ENCODE measurements at places on chromosomes 2 and 18.

GRCh38 chr2:128494307-128494639 lies 175.6 kb upstream of the HS6ST1 start:
- no peak for DNase-seq

DNA sequence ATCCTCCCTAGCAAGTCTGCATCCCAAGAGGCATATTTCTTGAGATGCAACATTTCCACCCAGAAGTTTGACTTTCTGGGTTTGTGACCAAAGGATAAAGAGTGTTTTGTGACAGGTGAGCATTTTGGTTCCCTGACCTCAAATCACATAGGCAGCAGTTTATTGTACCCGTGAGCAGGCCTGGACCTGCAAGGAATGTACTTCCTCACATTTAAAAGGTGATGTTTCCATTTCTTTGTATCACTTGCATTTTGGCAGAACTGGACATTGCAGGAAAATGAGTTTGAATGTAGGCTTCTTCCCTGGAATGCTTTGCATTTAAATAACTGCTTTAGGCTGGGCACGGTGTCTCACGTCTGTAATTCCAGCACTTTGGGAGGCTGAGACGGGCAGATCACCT lies 160.7 kb downstream of the ALPK2 start:
- no peak for DNase-seq

DNA sequence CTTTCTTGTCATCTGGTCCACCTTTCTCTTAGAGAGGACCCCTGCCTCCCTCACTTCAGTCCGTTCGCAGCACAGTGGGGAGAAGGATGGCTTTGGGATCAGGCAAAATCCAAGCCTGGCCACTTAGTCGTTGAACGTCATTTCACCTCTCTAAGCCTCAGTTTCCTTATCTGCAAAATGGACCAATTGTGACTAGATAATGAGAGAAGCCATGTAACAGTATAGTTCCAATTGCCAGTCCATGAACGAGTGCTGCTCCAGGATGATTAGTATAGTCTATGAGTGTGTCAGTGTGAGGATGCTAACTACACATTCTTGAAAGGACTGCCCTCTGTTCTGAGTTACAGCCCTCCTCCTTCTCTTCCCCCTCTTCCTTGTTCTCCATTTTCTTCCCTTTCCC lies 1.1 kb downstream of the INHA start:
- no peak for DNase-seq

DNA sequence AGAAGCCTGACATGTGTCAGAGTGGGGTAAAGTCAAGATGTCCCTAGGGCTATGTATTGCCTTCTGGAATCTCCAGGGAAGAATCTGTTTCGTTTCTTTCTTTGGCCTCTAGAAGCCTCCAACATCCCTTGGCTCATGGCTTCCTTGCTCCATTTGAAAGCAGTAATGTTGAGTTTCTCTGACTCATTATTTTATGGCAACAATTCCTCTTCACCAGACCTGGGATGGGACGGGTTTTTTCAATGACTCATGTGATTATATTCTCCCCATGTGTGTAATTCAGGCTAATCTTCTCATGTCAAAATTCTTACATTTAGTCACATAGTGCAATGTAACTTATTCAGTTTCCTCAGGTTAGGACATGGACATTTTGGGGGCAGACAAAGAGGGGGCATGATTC lies 1038.6 kb downstream of the CBLN2 start:
- DNase-seq, result no peak

GRCh38 chr18:51907687-51908597 lies 432.1 kb upstream of the DCC start:
- DNase-seq, result no peak

- DNase-seq, result no peak
Observed at GRCh38 chr2:26011609-26011989, 22.3 kb upstream of the RAB10 start.

GRCh38 chr2:238650536-238650935 lies 197.3 kb upstream of the TWIST2 start:
- DNase-seq, result no peak

GRCh38 chr2:40412456-40412855 lies 39.4 kb downstream of the SLC8A1 start:
- no peak for DNase-seq

GRCh38 chr2:218263817-218264641 lies 3.2 kb downstream of the GPBAR1 start:
- DNase-seq, result peak; percentile 33
